ENCODE measurements at places on chromosomes 12 and 14.

DNA sequence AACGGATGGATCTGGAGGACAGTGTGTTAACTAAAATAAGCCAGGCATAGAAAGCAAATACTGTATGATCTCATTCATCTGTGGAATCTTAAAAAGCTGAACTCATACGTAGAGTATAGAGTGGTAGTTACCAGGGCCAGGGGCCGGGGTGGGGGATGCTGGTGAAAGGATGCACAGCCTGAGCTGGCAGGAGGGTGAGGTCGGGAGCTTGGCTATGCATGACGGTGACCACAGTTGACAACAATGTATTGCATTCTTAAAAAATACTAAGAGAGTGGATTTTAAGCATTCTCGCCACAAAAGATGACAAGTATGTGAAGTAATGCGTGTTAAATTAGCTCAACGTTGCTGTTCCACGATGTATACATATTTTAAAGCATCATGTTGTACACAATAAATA lies 351.3 kb downstream of the TMEM121 start:
- DNase-seq = no peak

- DNase-seq = no peak
Observed at GRCh38 chr14:38138473-38139138, 69.1 kb upstream of the SSTR1 start.

DNA sequence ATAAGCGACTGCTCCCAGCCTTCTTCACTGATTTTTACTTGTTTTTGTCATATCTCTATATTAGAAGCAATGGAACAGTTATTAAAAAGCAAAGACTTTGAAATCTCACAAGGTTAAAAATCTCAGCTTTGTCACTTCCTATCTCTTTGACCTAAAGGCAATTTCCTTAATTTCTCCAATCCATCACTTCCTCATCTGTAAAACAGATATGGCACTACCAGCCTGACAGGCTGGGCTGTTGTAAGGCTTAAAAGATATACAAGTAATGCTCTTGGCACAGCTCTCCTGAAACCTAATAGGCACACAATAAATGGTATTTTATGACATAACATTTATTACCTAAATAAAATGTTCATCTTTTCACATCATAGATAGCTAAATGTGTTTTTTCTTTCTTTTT lies 25.6 kb downstream of the ATXN2 start:
- no peak for DNase-seq

GRCh38 chr14:77097006-77097699 lies 905 bp upstream of the CIPC start:
- no peak for DNase-seq

- DNase-seq = no peak
Observed at GRCh38 chr12:10454531-10454930, 1.4 kb upstream of the KLRC1 start.

GRCh38 chr12:96986883-96987523 lies 79.9 kb downstream of the NEDD1 start:
- DNase-seq = no peak

GRCh38 chr12:117603316-117604113 lies 242.1 kb upstream of the NOS1 start:
- DNase-seq = no peak

DNA sequence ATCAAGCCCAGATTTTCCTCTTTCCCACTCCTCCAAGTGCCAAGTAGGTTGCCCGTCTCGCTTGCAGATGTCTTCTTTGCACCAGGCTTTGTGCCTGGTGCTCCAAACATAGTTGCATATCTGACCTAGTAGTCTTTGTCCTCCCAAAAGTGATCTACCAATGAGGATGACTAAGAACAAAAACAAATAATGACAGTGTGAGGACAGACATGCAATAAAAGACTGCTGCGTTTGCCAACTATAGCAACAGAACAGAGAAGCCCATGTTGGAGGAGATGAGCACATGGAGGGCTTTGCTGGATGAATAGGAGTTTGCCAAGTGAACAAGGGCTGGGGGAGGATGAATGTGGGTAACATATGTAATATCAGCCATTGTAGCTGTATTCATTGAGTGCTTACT lies 15.6 kb downstream of the DTX1 start:
- DNase-seq = no peak

- no peak for DNase-seq
Observed at GRCh38 chr12:67826148-67826547, 163.1 kb upstream of the IFNG-AS1 start.

GRCh38 chr12:16833376-16834015 lies 227.5 kb upstream of the LMO3 start:
- no peak for DNase-seq

DNA sequence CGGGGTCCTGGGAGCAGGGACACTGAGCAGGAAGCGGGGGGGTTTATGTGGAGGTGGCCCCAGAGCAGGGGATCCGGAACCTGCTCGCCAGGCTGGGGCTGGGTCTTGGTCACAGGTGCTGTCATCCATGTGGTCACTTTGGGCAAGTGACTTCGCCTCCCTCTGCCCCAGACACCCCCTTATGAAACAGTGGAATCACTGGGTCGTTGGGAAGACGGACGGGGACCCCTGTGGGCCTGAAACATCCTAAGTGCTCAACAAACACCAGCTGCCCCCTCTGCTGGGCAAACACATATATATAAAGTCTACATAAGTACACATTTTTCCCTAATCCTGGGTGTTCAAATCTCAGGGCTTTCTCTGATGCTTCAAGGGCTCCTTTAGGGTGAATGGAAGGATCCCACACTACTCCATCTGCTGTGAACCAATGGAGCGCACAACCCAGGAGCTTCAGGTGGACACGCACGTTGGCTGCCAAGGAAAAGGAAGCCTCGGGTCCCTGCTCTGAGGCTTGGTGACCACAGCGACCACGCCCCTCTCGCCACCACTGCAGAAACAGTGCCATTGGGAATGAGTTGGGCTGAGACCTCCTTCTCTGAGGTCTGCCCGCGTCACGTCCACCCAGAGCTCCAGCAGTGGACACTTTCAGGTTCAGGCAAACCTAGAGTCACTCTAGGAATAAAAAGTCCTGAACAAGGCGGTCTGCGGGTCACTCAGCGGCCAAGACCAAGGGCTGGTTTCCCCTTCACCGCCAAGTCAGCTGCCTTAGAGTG lies 54.6 kb downstream of the CDC42BPB start:
- no peak for DNase-seq

GRCh38 chr14:103693515-103693914 lies 21.7 kb downstream of the XRCC3 start:
- DNase-seq = no peak

DNA sequence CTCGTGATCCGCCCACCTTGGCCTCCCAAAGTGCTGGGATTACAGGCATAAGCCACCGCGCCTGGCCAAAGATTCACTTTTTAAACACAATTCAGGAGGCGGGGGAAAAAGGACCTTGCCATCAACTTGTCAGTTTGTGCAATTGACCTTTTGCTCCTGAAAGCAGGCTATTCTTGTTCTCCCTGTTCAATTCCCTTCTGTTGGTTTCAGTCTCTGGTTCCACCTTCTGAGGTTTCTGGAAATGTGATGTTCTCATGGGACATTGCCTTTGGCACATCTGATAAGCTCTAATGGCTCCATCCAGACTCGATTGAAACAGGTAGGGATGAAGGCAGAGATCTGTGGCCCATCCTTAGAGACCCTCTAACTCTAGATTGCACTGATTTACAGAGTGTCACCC lies 17.9 kb upstream of the CCDC85C start:
- no peak for DNase-seq

GRCh38 chr12:55694188-55694515 lies 13.6 kb downstream of the ITGA7 start:
- no peak for DNase-seq

GRCh38 chr12:105967038-105967776 lies 171.5 kb downstream of the NUAK1 start:
- no peak for DNase-seq

GRCh38 chr14:65074449-65075150 lies 27.7 kb downstream of the MAX start:
- no peak for DNase-seq

DNA sequence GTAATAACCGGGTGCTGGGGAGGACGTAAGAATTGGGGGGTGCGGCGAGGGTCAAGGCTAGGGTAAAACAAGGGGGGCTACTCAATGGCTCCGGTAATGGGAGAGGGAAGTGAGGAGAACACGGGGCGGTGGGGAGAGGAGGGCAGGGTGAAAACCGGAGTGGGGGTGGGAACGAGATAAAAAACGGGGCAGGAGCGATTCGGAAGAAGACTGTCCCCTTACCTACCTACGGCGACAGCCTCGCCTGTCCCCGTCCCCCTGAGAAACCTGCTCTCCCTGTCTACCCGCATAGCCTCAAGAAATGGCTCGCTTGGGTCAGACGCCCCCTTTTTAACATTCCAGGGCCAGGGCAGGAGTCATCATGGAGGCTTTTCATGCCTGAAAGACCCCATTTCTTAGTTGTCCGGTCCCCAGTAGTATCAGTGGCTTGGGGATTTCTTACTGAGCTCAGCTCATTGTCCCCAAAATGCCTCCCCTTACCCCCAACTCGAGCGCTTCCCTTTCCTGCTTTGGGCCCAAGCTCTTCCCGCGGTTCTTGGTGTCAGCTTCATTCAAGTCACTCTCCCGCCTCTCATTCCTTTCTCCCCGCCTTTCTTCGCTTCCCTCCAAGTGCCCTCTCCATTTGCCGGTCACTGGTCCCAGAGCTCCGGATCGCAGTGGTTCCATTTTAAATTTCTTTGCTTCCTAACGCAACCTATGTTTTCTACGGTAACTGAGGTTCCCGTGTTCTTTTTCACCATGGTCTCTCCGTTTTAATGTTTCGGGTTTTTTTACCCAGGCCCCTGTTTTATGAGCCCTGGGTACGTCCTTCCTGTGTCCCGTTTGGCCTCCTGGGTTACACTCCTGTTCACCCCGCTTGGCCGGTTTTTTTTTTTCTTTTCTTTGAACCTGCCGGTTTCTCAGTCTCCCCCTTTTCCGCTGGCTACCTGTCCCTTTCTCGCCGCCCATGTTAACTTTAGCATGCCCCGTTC lies 1.2 kb upstream of the WSB2 start:
- DNase-seq = no peak

- DNase-seq = no peak
Observed at GRCh38 chr12:106073179-106073578, 65.6 kb downstream of the NUAK1 start.

DNA sequence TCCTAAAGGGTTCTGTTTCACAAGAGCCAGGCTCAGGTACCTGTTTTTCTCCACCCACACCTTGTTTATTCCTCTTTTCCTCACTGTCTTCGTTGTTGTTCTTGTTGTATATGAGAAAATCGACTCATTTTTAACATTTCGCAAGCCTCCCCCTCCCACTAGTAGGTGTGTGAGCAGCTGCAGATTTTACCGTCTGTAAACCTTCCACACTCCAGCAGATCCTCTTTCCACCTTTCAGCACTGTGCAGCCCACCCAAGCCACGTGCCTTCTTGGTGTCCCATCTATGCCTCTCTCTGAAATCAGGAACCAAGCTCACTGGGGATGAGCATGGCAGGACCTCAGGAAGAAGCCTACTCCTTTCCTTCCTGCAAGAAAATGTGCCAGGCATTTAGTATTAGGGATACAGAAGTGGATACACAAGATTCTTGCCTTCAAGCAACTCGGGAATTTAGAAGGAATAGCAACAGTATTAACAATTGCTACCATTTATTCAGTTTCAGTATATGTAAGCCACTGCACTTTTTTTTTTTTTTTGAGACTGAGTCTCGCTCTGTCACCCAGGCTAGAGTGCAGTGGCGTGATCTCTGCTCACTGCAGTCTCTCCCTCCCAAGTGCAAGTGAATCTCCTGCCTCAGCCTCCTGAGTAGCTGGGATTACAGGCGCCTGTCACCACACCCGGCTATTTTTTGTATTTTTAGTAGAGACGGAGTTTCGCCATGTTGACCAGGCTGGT lies 113.6 kb downstream of the CHST11 start:
- no peak for DNase-seq

GRCh38 chr12:89363084-89363483 lies 10.8 kb upstream of the DUSP6 start:
- DNase-seq = no peak

- no peak for DNase-seq
Observed at GRCh38 chr14:102795060-102795925, 18.0 kb downstream of the TRAF3 start.

DNA sequence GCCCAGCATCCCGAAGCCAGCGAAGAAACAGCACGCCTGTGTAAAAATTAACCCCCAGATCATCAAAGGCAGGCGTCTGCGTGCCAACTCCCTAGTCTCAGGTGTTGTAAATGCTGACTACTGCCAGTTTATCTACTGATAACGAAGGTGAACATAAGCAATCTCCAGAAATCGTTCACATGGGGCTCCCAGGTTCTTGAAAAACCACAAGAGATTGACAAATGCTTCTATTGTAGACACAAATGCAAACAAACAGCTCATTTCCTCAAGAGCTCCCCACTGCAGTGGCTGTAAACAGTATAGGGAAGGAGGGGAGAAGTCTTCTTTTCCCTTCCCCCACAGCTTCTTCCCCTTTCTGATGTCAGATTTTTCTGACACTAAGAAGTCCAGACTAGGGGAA lies 5.3 kb upstream of the PLEKHG3 start:
- DNase-seq = no peak

DNA sequence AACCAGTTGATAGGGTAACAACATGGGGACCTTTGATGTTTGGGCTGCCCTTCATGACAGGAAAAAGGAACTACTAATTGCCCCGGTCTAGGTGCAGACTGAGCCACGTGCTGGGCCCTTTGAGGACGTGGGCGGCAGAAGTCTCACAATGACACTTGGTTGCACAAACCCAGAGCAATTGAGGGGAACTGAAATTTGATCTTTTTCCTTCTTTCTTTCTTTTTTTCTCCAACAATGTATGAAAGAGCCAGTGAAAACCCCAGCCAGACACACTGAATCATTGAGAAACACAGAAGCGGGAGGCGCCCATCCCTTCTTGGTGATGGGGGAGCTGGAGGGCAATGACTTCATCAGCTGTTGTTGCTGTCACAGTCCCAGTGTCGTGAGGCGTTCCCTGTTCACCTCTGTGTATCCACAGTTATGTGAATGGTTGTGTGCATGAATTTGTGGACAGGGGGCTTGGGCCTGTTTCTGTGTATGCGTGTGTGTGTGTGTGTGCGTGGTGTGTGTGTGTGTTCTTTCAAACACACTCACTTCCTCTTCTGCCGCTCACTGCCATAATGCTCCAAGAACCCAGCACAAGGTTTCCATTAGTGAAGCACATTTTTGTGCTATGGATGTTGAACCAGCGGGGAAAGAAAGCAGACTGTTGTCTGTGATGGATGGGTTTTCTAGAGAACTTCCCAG lies 137.5 kb upstream of the CCND2 start:
- DNase-seq = peak; percentile 48

- DNase-seq = no peak
Observed at GRCh38 chr14:80260645-80261044, 49.3 kb upstream of the DIO2 start.

DNA sequence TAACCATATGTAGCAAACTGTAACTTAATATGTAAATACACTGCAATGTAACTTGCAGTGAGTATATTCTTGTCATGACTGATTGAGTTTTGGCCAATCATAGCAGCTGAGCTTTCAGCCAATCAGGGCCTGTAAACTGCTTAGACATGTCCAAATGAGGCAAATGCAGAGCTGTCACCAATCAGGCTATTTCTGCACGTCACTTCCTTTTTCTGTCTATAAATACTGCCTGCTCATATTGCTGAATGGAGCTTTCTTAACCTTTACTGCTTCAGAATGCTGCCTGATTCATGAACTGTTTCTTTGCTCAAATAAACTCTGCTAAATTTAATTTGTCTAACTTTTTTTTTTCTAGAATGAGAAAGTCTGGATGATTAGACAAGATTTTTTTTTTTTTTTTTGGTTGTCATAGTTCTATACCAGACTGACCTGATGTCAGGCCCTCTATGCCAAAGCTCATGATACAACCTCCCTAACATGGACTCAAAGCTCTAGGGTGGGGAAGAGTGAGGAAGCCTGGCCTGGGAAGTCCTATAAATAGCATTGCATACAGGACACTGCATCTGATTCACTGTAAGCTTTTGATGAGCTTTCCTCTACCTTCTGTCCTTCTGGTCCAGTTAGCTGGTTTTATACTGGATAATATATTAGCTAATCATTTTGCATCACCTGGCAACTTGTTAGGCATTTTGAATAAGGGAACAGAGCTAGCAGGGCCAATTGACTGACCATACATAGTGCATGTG lies 12.0 kb downstream of the MGP start:
- no peak for DNase-seq

Data from stimulated activated CD4-positive, alpha-beta T cell treated with anti-CD3 and anti-CD28 coated beads, Interleukin-15, amount 100 ng/mL, for 1 hour (primary cell).